ENCODE measurements at places on chromosomes 1 and 21.

DNA sequence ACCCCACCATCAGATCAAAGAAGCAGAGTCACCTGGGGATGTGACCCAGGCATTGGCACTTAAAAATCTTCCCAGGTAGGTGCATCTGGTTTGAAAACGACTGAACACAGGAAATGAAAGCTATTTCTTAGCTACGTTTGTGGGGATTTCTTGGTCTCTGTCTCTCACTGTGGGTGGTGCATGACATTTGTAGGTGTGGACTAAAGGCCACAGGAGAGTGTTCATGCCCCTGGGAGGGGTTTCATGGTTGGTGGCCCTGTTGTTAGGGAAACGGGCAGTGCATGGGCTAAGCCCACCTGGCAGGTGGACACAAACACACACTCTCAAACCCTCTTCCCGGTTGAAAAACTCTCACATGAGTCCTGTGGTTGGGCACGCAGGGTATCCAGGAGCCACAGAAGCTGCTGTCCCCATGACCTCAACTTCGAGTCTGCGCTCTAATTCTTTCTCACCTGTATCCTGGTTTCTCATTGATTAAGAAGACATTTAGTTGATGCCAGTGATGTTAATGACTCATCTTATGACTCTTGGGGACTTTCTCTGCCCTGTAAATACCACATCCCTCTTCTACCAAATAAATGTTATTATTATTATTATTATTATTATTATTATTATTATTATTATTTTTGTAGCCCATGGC lies 119.4 kb downstream of the MRPS6 start:
- no peak for DNase-seq

GRCh38 chr1:90325168-90325567 lies 330.3 kb downstream of the ZNF326 start:
- DNase-seq, result no peak

GRCh38 chr1:84450910-84451309 lies 28.2 kb upstream of the RPF1 start:
- no peak for DNase-seq

DNA sequence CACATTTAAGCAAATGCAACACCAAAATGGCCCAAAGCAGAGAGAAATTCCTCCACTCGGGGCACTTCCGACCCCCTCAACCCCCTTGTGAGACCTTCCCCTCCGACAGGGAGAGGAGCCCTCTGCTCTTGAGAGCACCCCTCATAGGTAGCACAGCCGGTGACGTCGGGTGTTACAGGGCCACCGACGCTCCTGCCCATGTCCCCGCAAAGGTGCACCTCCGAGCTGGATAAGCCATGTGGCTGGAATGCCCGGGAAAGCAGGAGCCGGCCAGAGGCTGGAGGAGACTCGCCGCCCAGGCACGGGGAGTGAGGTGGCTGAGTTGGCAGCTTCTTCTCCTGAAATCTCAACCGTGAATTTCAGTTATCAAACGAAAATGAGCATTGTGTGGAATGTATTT lies 67.1 kb upstream of the ARHGEF16 start:
- no peak for DNase-seq

GRCh38 chr1:7562729-7563605 lies 208.1 kb upstream of the VAMP3 start:
- DNase-seq, result no peak

- no peak for DNase-seq
These were observed 18.1 kb downstream of the KNCN start for GRCh38 chr1:46533179-46533864.

- no peak for DNase-seq
These were observed 33.9 kb upstream of the POU2F1 start for GRCh38 chr1:167186771-167187170.

GRCh38 chr1:232873412-232873811 lies 68.2 kb downstream of the MAP10 start:
- DNase-seq, result peak; percentile 17

DNA sequence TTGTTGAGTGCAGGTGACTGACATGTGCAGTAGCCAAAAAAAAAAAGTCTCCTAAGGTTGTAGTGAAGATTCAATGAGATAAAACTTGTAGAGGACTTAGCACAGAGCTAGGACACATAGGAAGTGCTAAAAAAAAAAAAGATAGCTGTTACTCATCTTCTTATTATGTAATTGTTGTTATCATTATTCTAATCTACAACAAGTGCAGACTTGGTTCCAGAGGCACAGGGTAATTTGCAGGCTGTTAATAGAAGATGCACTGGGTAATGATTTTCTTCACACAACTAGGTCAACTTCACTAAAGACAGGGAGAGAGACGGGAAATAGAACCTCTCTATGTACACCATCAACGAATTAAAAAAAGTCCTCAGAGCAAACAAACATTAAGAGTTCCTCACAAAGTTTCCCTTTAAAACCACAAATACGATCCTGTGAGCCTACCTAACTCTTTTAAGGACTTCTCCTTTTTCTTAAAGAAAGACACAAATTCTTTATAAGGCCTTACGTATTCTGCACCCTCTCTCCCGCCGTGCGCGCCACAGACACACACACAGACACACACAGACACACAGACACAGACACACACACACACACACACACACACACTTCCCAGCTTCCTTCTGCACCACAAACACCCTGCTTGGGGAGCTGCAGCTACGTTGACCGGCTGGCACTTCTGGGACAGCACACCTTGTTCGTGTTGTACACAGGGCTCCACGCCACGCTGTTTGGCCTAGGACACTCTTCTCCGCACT lies 49.8 kb upstream of the GADD45A start:
- DNase-seq, result no peak

DNA sequence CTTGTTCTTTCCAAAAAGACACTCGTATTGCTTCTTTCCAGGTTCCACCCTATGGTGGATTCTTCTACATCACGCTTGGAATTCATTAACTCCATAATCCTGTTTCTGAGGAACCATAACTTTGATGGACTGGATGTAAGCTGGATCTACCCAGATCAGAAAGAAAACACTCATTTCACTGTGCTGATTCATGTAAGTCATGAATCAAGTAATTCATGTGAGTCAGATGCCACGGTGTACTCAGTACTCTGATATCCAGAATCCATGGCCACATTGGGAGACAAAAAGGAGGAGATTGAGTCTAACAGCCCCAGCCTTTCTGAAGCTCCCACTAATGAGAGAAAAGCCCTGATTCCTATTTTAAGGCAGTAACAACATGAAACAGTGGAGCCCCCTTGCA lies 7.4 kb downstream of the CHI3L2 start:
- no peak for DNase-seq

Measured in NCI-H187 (cell line).